ENCODE measurements at places on chromosomes 5 and 9.

- no peak for DNase-seq
Measured at GRCh38 chr5:93226202-93226735, 354.8 kb downstream of the NR2F1-AS1 start.

DNA sequence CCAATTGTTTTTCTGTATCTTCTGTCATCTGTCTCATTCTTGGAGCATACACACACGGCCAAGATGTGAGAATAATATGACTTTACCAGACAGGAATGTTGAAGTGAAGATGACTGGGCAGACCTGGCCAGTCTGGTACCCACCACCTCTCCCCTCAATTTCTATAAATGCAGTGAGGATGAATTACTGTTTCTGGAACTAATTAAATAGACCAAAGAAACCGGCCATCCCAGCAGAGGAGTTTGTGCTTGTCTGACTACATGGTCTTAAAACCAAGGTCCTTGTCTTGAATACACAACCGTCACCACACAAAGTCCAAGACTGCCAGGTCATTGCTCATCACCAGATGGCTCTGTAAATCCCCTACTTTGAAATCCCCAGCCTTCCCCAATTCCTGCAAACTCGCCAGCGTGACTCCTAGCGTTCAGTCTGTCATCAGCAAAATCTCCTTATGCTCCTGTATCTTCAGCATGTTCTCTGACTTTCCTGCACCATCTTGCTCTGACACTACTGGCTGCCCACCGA is 147.2 kb downstream of the PDE4D start:
- DNase-seq, result no peak

GRCh38 chr5:63483338-63483737 is 478.9 kb downstream of the HTR1A start:
- no peak for DNase-seq

GRCh38 chr5:54649041-54649504 is 131.5 kb downstream of the SNX18 start:
- DNase-seq, result no peak
